HuH-7 (cell line): ENCODE measurements at places on chromosomes 7 and 10.

GRCh38 chr7:121196286-121196685, 132.5 kb upstream of the WNT16 start:
- DNase-seq: no peak

DNA sequence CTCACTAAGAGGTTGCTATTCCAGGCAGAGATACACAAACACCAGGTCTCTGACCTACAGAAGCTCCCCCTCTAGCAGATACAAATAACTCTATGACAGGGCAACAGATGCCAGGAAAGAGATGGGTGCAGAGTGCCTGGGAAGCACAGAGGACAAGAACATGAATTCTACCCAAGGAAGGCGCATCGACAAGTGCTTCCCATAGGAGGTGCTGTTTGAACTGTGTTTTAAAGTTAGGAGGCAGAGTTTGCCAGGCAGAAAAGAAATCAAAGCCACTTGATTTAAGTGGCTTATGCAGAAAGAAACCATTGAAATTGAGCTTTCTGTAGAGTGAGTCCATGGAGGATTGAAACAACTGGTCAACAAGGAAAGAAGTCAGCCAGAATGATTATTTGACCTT, 35.3 kb upstream of the EGR2 start:
- no peak for DNase-seq

DNA sequence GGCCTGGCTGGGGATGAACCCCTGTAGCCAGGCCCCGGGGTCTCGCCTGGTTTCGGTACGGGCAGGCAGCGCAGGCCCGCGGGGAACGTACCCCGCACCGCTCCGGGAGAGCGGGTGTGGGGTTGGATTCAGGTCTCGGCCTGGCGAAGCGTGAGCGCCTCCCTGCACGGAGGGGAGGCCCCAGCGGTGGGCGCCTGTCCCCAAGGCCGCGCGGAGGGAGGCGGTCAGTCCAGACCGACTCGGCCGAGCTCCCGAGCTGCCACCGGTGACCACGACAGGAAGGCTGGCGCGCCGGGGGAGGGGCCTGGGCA, 378 bp upstream of the INPP5F start:
- DNase-seq: no peak

GRCh38 chr10:67549390-67549789, 146.6 kb downstream of the CTNNA3 start:
- no peak for DNase-seq

DNA sequence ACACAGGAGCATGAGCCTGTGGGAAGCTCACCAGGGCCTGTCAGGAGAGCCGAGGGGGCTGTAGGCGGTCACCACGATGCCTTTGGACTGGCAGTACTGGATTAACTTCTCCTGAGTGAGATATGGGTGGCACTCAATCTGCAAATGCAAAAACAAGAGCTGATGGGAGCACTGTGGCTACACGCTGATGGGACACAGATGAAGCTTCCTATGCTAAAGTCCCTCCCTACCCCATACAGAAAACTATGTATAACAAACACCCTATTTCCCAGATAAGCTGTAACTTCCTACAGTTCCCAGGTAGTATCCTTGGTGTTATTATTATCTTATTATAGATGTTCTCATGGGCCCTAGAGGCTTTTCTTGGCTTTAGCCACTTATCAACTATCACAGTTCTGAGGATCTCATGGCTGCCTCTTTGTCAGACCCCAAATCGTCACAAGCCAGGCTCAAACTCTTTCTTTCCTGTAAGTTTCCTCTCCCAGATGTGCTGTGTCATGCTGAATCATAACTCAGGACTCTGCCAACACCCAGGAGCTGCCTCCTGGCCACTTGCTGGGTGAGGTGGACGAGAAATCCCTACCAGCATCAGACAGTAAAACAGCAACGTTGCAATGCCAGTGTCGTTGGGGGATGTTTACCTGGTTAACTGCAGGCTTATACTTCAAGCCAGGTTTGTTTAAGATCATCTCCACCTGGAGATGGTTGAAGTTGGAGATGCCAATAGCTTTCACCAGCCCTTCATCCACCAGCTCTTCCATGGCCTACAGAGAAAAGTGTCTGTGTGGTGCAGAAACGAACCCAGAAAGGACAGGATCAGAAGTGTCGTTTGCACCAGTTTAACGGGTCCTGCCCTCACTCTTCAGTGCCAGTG, 10.3 kb downstream of the AKR1B1 start:
- no peak for DNase-seq

DNA sequence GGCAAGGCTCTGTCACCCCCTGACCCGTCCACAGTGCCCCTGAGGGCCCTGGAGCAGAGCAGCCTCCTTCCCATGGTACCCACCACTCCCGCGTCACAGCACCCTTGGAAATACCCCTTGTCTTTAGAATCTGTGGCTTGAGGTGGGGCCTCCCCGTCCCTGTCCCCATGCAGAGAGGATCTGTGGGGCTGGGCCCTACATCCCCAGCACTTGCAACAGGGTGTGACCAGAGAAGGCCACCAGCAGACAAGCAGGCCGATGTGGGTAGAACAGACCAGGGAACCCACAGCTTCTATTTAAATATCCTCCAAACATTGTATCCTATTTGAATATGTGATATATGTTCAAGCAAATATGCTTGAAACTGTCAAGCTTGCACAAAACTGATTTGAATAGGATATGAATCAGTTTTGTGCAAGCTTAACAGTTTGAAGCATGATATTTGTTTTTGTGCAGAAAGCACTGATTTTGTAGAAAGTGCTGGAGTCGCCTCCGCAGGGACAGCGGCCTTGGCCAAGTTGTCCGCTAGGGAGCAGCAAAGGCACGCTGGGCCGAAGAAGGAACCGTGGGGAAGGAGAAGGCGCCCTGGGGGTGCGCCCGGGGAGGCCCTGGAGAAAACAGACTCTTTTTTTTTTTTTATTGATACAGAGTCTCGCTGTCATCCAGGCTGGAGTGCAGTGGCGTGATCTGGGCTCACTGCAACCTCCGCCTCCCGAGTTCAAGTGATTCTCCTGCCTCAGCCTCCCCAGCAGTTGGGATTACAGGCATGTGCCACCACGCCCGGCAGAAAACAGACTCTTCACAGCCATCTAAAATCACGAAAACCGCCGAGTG, 2.2 kb downstream of the CFAP46 start:
- DNase-seq: peak; percentile 71

DNA sequence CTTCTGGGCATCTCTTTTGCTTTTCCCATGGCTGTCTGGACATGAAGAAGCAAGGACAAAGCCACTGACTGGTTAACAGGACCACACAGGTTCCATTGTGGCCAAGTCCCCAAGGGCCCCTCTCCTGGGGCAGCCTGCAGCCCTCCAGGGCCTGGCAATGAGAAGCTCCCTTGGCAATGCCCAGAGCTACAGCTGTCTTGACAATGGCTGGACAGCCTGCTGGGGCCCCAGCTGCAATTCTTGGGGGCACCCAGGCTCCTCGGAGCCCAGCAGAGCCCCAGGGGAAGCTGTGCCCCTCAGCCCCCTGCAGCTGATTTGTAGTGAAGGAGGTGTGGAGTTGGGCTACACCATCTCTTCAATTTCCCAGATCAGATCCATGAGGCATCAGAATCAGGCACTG, 384.9 kb upstream of the PODXL start:
- no peak for DNase-seq

DNA sequence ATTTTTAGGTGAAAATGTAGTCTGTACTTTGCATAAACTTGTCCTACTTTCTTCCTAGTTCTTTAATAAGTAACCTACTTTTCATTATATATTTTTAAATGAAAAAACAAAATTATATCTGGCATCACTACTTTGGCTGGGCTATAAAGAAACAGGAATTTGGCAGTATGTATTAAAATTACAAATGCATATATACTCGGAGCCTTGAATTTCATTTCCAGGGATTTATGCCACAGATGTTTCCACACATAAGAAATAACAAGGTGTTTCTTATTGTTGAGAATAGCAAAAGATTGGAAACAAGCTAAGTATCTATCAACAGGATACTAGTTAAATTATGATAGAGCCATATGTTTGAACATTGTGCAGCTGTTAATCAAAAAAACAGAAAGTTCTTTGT, 2.2 kb upstream of the ARHGAP12 start:
- no peak for DNase-seq

- DNase-seq: no peak
These were observed 90.9 kb upstream of the PIP4K2A start for GRCh38 chr10:22805304-22805703.

DNA sequence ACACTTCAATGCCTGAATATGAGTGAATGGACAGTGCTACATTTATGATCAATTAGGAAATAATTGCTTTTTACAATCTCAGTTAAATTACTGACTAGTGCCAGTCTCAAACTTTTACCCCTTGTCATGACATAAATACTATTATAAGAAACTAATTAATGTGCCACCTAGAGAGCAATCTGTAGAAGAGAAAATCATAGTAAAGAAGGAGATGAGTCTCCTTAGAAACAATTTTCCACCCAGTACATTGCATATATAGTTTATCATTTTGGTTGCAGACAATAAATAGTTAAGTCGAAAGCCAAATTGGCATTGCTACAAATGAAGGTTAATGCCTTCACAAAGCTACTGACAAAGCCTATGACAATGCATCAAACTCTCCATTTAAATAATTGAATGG, 68.6 kb downstream of the SLC13A1 start:
- no peak for DNase-seq

- DNase-seq: no peak
These were observed 109.9 kb downstream of the CUBN start for GRCh38 chr10:17019696-17020095.

DNA sequence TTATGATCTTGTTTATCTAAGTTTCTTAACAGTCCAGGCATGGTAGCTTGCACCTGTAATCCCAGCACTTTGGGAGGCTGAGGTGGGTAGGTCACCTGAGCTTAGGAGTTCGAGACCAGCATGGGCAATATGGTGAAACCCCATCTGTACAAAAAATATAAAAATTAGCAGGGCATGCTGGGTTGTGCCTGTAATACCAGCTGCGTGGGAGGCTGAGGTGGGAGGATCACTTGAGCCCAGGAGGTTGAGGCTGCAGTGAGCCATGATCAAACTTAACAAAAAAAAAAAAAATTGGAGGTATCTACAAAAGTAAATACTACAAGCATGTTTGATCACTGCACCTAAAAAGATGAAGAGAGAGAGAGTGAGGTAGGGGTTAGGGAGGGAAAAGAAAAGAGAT, 9.0 kb upstream of the EZH2 start:
- DNase-seq: no peak

GRCh38 chr10:24858288-24859270, 93.8 kb downstream of the PRTFDC1 start:
- DNase-seq: no peak

- no peak for DNase-seq
These were observed 119.6 kb downstream of the INPP5A start for GRCh38 chr10:132657127-132657706.
